Myocyte (in vitro differentiated cells): ENCODE measurements at places on chromosomes 16 and 17. TPM values are rescaled to one million over a fixed set of nuclear protein-coding genes. Genes with fewer than 3 reads are reported as not detected.

Gene KRTAP4-12
- not detected in 2 replicates for total RNA-seq

Gene KRTAP2-2
- not detected in 2 replicates for total RNA-seq

DNA sequence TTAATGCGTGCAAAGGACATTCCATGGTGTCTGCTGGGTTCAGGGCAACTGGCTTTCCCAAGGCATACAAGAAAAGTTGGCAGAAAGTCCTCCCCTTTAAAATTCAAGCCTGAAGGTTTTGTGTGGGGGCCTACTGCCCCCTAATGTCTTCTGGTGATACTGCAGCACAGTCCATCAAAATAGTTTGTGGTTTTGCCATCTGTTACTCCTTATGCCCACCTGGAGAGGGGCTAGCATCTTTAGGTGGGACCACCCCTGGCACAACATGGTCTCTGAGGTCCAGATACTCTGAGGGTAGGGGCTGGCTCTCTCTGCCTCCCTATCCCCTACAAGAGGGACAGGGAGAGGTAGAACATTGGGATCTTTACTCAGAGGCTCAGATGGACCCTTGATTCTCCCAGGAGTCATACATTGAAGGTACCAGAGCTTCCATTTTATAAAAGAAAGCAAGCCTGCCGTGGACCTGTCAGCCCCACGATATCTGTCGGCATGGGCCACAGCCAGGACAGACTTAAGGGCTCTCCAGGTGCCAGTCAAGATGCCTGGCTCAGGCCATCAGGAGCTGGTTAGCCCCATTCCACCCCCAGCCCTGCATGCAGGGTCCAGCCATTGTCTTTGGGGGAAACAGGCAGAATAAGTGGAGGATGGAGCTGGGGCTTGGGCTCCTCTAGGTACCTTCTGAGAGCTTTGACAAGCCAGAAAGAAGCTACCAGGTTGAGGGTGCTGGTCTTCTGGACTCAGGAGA is 6.3 kb downstream of the ESRP2 start:
- peak; percentile 84 for DNase-seq

DNA sequence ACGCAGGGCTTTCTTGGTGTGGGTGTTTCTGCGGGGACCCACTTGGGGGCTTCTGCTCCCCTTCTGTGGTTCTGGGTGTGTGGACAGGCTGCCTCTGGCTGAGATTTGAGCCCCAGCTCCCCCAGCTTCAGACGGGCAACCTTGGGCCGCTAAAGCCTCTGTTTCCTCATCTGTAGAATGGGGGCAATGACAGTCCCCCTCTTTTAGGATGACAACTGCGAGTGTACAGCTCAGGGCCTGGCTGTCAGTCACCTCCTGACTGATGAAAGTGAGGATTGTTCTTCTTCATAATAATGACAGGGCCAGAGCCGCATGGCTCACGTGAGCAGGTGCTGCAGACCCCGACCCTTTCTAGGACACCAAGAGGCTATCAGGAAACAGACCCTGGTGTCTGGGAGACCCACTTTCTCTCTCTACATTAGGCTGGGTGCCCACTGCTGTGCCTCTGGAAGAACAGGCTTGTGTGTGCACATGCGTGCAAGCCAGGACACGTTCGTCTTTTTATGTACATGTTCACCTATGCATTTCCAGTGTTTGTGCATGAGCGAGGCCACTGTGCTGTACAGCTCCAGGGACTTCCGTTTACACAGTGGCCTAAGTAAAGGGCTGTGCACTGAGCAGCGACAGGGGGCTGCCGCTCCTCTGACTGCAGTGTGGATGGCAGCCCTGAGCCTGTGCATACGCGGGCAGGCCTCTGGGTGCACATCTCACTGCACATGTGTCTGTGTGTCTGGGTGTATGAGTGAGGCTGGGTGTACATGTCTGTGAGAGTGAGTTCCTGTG is 4.6 kb downstream of the SPNS3 start:
- no peak for DNase-seq

DNA sequence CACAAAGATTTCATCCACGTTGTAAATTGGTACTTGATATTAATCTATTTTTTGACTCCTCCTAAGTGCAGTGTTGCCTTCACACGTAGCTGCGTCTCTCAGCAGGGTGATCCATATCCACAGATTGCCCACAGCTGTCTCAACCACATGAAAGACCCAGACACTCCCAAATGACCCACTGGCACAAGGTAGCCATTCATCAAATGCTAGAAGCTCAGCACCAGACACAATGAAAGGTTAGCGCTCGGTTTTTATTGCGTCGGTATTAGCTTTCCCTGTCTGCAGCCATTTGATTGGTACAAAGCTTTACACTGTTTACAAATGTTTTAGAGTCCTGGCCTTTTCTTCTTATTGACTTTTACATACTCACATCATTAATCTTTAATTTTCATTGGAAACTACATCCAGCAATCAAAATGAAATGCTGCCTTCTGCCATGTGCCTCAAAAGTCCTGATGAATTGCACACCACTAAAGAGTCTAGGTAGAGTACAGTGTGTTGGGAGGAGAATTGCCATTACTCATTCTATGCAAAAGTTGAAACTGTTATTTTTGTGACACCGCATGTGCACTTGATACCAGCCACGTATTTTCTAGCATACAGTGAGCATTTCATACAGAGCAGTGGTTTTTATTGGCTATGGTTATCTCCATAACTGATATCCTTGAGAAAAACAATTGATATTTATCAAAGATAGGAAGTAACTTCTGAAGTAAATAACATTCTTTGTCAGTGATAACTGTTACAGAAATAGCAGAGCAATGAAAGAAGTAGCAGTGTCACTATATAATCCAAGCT is 127.3 kb upstream of the NUDT7 start:
- peak; percentile 25 for DNase-seq

DNA sequence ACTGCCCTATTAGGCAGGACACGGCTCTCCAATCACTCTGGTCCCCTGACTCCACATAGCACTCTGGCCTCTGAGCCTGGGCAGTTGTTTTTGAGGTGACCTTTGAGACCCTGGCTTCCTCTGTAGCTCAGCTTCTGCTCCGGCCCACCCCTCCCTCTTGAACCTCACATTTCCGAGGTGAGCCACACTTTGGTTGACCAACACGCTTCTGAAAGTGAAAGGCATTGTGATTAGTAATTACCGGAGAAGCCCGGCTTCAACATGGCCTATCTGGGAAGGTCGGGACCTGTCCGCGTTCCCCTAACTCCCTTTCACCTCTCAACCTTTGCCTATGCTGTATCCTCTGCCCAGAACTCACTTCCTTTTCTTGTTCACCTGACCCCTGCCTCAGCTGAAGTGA is 10.3 kb upstream of the ITGAX start:
- no peak for DNase-seq
